ENCODE measurements at places on chromosomes 5 and 9.

GRCh38 chr9:131534721-131535237, 3.7 kb upstream of the UCK1 start:
- DNase-seq: no peak

- no peak for DNase-seq
These were observed at the start of gene LPCAT1 for GRCh38 chr5:1523793-1524480. Gene LPCAT1, minus strand, starts transcription at chr5:1523960. Its CDS starts 116 bp downstream, at chr5:1523844.

GRCh38 chr5:124677374-124678351, 68.8 kb downstream of the ZNF608 start:
- peak; percentile 66 for DNase-seq

- no peak for DNase-seq
These were observed 41.0 kb upstream of the SLC12A7 start for GRCh38 chr5:1152771-1153282.

DNA sequence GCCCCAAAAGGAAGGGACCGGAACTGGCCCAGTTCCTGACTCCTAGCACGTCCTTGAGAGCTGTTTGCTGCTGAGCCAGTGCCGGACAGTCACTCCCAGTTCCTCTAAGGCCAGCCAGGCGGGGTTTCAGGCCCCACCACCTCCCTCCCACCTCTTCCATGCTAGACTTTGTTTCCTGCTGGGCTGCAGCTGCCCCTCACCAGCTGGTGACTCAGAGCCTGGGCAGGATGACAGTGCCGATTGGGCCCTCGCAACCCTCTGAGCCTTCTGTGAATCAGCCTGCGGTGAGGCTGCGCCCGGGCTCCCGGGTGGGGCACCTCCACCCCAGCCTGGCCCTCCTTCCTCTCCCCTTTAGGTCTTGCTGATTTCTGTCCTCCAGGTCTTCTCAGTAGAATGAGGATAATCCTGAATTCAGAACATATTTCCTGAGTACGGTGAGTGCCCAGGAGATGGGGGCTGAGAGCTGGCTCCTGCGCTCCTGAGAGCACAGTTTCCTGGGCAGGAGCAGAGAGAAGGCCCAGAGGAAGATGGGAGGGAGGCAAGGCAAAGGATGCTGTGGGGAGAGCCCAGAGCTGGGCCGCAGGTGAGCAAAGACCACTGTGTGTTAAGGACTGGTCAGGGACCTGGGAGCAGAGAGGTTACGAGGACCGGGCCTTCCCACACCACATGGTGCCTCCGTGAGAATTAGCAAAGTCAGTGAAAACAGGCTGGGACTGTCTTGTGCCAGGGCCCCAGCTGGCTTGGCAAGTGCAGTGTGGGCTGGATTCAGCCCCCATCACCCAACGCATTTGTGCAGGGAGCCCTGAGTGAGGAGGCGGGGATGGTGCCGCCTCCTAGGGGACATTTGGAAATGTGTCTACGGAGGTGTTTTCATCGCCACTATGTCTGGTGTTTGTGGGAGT, 32.9 kb upstream of the STXBP1 start:
- DNase-seq: peak; percentile 64

- no peak for DNase-seq
These were observed 9.4 kb upstream of the PARP8 start for GRCh38 chr5:50657044-50657443.

GRCh38 chr5:132364319-132364718, 5.2 kb upstream of the SLC22A5 start:
- DNase-seq: no peak

GRCh38 chr9:136650648-136651047, 12.1 kb upstream of the EGFL7 start:
- DNase-seq: no peak

- DNase-seq: no peak
These were observed 102.0 kb downstream of the AGTPBP1 start for GRCh38 chr9:85639675-85640186.

DNA sequence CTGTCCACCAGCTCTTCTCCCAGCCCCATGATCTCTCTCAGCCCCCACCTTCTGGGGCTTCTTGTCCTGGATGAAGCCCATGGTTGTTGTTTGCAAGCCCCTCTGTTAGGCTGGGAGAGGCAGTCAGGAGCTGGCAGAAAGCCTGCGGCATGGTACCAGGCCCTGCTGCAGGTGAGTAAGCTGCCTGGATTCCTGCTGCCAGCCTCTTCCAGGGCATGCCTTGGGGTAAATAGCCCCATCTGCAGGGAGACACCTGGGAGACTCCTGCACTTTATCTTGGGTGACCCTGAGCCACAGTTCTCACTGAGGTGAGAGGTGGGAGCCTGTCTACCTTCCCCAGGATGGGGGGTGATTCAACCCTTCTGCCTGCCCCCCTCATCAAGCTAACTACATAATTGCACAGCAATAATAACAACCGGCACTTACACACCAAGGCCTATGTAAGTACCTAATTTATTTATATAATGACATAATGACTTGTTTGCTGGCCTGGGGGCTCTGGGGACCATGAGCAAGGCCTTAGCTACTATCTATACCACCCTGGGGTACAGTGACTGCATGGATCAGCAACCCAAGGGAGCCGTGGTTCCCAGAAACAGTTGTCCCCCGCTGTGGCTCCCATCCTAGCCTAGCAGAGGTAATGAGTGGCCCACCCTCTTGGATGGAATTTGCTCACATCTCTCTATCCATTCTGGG, 116.0 kb downstream of the PSD2 start:
- DNase-seq: no peak

DNA sequence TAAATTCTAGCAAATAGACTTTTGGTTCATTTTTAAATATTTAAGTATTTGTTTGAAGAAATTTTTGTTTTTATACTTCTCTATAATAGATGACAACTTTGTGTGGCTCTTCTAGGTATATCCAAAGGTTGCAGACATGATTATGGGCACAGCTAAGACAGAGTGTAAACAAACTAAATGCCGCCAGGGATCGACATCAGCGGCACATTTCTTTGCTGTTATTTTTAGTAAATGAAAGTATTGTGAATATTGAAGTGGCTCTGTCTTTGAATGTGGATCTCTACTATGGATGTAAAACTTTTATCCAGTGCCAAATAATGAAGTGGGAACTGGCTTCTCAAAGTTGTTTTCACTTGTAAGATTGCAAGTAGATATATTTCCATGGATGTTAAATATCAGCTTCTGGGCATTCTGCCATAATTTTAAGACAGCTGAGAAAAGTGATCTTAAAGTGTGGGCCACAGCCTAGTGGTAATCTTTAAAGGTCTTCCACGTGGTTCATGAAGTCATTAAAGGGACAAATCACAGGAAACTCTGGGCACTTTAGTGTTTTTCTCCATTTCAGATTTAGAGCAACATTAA, 589.9 kb downstream of the ZNF608 start:
- DNase-seq: peak; percentile 31

DNA sequence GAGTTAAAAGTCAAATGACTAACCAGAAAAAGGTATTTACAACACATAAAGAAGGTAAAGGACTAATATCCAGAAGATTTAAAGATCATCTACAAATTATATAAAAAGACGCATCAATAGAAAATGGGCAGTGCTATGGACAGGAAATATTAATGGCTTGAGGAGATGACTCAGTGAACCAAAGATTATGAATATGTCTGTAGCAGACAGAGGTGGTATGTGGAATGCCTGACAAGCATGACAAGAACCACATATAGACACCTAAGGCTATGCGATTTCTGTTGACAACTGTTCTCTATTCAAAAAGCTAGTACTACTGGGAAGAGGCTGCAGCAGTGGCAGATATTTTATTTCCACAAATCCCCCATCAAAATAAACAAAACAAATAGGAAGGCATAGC, 177.0 kb upstream of the SH3GL2 start:
- no peak for DNase-seq

DNA sequence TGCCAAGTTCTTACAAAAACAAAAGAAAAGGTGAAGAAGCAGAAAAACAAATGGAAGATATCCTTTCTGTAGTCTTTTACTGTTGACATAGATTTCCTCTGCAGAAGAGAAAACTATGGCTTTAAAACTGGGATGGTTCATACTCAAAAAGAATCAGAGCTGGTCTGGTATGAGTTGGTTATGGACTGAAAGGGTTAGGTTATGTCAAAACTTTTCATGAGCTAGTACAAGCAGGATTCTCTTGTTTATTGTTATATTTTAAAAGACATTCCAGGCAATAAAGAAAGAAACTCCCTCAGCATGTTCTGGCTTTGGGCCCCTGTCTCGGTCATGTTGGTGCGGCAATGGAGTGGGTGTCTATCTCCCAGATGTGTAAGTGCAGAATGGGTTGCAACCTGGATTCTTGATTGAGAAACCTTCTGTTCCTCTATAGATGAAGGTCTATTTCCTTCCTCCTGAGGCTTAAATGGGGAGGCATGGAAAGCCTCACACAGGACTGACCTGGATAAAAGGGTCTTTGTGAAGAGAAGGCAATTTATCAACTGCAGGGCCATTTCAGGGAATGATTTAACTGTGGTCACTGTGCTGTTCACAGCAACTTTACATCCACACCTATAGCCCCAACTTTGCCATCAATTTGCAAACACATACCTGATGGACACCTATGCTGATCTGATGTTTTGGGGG, 209.6 kb upstream of the TNC start:
- DNase-seq: no peak

DNA sequence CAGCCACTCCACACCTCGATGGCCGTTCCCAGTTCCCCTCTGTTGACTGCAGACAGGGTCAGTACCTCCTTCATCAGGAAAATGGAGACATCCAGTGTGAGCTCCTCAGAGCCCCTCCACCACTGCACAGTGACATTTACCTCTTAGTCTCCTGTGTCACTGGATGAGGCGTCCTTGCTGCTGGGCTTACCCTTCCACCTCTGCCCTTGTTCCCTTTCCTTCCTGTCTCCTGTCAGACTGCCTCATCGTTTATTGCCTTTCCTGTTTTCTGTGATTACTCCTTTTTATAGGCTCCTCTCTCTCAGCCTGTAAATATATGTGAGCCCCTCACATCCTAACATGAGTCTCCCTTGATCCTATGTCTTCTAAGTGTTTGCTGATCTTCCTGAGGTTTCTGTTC, 23.2 kb upstream of the SPTAN1 start:
- DNase-seq: no peak

DNA sequence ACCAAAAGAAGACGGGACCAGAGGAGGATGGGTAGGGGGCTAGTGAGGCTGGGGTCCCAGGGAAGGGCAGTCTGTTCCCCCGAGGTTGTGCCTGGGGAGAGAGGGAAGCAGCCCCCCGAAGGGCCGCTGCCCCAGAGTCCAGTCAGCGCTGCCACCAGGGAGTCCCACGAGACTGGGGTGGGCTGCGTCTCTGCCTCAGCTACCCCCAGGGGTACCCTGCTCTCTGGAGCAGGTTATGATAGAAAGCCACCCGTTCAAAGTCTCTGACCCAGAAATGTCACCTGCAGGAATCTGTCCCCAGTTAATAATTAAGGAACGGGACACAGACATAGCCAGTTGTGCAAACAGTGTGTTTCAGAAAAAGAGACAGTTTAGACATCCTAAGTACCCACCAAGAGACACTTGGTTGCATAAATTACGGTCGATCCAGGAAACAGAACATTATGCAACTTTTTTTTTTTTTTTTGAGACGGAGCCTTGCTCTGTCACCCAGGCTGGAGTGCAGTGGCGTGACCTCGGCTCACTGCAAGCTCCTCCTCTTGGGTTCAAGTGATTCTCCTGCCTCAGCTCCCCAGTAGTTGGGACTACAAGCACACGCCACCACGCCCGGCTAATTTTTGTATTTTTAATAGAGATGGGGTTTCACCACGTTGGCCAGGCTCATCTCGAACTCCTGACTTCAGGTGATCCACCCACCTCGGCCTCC, 10.7 kb upstream of the AGPAT2 start:
- no peak for DNase-seq

DNA sequence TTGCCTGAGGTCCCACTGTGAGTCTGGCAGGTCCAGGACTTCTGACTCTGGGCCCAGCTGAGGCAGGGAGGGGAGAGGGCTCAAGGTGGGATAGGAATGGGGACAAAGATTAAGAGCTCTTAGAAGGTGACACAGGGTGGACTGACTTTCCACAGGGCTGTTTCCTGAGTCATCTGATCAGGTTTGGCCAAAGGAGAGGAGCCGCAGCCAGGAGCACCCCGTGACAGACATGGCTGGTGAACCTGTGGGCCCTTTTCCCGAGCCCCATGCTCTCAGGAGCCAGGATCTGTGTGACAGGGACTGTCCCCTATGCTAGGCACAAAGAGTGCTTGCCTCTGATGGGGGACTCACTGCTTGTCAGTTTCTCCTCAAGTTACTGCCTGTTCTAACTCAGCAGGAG, 37.8 kb downstream of the COL27A1 start:
- no peak for DNase-seq

DNA sequence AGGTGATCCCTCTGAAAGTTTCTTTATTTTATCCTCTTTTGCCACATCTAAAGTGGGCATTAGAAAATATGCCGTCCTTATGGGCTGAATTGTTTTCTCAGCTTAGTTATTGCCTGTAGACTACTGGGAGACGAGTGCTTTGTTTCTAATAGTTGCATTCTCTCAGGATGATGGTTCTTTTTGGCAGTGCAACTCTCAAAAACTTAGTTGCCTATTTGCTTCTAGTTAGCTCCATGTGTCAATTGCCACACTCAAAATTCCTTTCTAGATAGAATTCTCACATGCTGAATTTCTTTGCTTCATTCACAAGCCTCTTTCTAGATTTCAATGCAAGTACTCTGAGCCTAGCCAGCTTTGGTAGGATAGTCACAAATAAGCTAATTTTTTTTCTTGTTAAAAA, 155.5 kb downstream of the FGF10 start:
- DNase-seq: no peak

GRCh38 chr9:136645903-136646754, 16.6 kb upstream of the EGFL7 start:
- no peak for DNase-seq

- DNase-seq: peak; percentile 78
These were observed 11.5 kb upstream of the OTULINL start for GRCh38 chr5:14569948-14570691.

DNA sequence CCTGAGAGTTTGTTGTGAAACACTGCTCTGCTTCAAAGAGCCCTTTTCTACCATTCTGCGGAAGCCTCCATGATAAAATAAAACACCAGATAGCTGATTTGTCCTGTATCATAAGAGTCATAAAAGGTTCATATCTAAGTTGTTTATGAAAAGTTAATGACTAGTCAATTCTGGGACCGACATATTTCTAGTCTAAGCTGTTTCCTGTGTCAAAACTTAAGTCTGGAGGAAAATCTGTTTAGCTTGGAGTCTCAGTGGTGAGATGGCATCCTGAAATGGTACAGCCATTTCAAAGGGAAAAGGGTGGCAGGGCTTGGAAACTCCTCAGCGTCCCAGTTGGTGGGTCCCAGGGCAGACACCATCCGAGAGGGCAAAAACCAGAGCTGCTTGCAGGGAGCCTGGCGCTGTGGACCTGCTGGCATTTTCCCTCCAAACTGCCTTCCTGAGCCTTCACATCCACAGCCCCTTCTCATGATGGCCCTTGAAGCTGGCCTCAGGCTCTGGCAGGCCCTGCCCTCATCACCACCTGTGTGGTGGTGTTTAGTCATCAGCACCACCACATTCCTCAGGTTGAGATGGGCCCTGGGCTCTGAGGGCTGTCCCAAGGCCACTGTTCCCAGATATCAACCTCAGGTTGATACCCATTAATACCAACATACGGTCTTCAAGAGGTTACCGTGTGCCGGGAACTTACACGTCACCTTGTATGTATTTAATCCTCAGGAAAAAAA, 184.0 kb downstream of the HSPA4 start:
- DNase-seq: no peak
